ENCODE measurements at places on chromosomes 2 and 18. TPM values are rescaled to one million over a fixed set of nuclear protein-coding genes. Genes with fewer than 3 reads are reported as not detected.

Gene SPATA3
- total RNA-seq, result not detected

Gene PPP1R1C
- total RNA-seq, result 2.8 TPM

Gene SCN2A
- total RNA-seq, result not detected

GRCh38 chr2:176092270-176093144 is at the start of gene HOXD13:
HOXD13 (plus strand) TSS chr2:176092721; CDS start chr2:176092891, 170 bp downstream.
- peaks cover 9% of the 10 kb centered on the region for H3K4me1 ChIP-seq
- DNase-seq, result no peak
- no peaks in the 10 kb centered on the region for H3K36me3 ChIP-seq
- H3K27ac ChIP-seq, result no peak within 1 kb of the TSS
- H3K4me3 ChIP-seq, result peak within 1 kb of the TSS; percentile 36

DNA sequence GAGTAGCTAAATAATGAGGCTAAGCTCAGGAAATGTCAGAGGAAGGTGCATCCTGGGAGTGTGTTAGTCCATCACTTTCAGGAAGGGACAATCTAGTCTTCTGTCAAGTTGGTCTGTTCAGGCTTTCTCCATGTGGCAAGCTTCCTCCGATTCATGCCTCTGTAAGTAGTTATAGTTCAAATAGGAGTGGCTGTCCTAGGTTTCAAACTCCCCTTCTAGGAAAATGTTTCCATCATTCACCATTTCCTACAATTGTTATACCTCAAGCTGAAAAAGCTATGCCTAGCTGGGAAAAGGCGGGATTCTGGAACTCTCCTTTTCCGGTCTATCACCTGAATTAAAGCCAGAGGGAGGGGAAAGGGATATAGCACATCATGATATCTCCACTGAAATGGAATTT is 287.7 kb upstream of the ZSWIM2 start:
- no peak overlapping the region for H3K4me3 ChIP-seq
- H3K27ac ChIP-seq, result no peak overlapping the region
- no peaks in the 10 kb centered on the region for H3K27me3 ChIP-seq
- peaks cover 11% of the 10 kb centered on the region for H3K4me1 ChIP-seq
- no peaks in the 10 kb centered on the region for H3K36me3 ChIP-seq
- no peak for DNase-seq

DNA sequence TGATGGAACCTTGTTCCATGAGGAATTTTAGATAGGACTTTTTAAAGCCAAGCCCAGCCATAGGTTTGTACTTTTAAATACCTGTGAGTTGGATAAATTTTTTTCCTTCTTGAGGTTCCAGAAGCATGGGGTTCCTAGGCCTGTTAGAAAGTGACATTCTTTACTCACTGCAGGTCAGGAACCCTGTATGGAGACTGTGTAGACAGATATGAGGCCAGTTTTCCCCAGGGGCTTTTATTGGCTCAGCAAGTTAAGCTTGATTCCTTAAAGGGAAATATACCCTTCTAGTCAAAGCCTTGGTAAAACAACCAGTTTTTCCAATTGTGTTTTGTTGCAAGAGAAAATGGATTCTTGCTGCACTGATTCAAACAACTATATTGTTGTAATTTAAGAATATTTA is 38.4 kb upstream of the GMCL1 start:
- H3K27me3 ChIP-seq, result no peaks in the 10 kb centered on the region
- peak overlapping the region; percentile 100 for H3K27ac ChIP-seq
- DNase-seq, result no peak
- H3K4me3 ChIP-seq, result no peak overlapping the region
